ENCODE measurements at places on chromosomes 1 and 21.

DNA sequence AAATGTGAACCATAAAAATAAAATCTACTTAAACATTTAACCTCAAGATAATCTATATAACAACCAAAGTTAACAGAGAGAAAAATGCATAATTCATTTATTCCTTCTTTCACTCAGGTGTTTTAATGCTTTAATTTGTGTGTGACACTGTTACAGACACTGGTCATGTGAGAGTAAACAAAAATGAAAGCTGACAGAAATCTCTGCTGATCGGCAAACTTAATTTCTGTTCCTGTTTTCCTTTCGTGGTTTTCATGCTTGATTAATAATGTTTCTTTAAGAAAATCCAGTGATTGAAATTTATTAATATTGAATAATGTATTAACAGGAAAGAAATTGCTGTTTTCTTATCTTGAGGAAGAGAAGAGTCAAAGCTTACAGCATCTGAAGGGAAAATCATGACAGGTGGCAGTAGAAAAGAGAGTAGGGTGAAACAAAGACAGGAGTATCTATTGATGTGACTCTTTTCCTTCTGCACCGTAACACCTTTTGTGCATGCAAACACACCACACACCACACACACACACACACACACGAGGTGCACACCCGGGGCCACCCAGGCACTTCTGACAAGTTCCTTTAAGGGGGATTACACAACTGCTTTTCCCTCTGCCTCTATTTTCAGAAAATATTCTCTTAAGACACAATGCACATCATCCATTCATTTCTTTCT is 1.6 kb downstream of the OR2AK2 start:
- DNase-seq, result no peak

DNA sequence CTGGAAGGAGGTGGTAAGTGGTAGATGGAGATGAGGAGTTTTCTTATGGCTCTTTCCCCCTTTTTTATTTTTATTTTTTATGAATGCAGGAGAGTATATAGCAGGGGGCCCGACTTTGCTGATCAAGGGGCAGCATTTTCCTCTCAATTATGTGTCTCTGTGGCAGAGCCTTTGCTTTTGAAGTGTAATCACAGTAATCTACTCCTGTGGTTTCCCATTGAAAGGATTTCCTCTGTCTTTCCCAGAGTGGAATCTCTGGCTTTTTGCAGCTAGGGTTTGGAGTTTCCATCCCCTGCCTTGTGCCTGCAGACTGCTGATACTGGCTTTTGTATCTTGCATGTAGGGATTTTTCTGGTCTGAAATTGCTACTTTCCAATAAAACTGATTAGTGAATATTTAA is 29.1 kb downstream of the ARID1A start:
- DNase-seq, result no peak

DNA sequence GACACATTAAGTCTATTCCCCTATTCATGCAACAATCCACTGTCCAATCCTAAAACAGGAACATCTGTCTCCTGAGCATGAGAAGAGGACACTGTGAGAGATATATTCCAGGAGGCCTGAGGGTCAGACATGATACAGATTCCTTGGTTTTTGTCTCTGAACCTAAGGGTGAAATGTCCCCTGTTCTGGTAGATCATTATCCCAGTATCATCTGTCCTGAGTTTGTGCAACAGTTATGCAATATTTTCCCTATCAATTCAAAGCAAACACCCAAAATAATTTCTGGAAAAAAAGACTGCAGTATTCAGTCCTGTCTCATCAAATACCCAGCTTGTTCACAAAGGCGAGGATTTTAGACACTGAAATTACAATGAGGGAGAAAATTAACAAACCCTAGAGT is 61.4 kb downstream of the PRKAB2 start:
- DNase-seq, result no peak

- no peak for DNase-seq
Observed at GRCh38 chr21:18907076-18907475, 503.5 kb upstream of the TMPRSS15 start.

- DNase-seq, result no peak
Observed at GRCh38 chr1:69404486-69404885, 163.2 kb upstream of the LRRC7 start.

DNA sequence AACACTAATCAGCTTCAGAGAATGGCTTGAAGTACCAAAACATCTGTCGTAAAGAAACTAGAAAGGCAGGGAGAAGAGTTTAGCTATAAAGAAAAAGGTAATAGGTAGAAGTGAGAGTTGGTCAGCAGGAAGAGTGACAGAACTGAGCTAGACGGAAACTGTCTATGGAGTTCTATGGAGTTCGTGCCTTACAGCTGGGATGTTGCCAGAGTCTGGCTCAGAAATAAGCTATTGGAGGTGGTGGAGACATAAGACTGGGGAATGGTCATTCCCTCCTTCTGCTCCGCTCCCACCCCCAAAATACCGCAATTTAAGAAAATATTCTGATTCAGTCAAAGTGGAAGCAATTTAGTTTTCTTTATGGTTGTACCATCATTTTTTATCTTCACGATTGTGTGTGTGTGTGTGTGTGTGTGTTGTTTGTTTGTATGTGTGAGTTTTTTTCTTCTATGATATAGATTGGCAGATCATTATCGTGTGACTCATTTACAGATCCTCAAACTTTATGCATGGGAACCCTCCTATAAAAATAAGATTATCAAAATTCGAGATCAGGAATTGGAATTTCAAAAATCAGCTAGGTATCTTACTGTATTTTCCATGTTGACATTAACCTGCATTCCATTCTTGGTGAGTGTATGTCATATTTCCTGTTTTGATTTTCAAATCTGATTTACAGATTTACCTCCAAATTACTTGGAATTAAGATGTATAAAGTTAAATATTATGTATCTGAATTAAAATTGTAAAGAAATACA is 79.0 kb downstream of the HSPA13 start:
- DNase-seq, result no peak

DNA sequence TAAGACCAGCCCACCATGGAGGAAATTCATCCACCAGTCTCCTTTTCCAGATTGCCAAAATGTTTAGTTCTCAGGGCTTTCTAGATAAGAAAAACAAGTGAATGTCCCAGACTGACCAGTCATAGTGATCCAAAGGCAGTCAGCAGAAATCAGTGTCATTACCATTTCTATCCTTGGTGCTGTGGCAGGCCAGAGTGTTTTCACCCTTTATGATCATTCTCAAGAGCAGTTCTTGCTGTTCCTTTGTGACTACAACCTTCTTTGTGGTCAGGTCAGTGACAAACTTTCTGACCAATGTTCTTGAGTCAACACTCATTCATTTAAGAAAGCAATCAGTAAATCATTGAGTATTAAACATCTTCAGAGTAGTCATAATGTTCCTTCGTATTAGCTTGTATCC is 7.3 kb upstream of the DHCR24 start:
- no peak for DNase-seq

- DNase-seq, result no peak
Observed at GRCh38 chr1:42963378-42964043, 4.8 kb upstream of the SLC2A1 start.

- DNase-seq, result no peak
Observed at GRCh38 chr1:198275597-198275996, 118.8 kb downstream of the NEK7 start.

GRCh38 chr1:167612587-167613385 is 17.2 kb upstream of the RCSD1 start:
- no peak for DNase-seq

GRCh38 chr1:185857442-185857841 is 123.3 kb downstream of the HMCN1 start:
- no peak for DNase-seq

- DNase-seq, result no peak
Observed at GRCh38 chr1:7008331-7008730, 223.1 kb downstream of the CAMTA1 start.

GRCh38 chr1:24803220-24803619 is 58.0 kb downstream of the CLIC4 start:
- no peak for DNase-seq

GRCh38 chr1:243364330-243364729 is 108.5 kb downstream of the SDCCAG8 start:
- no peak for DNase-seq

DNA sequence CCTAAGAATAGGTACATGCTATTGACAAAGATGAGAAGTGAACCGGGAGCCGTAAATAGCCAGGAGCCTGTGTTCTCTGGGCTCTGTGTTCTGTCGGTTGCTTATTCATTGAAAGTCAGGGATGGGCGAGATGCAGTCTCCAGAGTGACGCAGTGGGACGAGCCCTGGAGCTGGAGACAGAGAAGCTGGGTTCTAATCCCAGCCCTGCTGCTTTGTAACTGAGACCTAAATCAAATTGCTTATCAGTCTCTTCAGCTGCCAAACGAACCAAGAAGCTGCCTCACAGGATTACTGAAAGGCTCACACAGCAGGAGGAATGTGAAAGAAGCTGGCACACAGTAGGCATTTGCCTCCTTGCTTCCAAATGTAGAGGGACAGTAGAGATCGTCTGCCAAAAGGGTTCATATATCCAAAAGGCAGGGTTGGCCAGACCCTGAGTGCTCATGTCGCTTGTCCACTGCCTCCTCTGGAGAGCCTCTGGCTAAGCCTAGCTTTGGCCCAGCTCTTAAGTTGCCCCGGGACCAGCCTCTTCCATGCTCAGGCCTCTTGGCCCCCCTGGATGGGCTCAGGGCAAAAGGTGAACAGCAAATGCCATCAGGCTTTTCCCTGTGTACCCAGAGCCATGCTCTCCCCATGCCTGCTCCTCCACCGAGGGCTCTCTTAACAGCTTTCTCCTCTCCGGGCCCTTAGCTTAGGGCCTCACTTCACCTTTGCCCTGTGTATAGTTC is 134.2 kb upstream of the IPO9 start:
- no peak for DNase-seq

- no peak for DNase-seq
Observed at GRCh38 chr1:13593511-13594131, 10.0 kb downstream of the PDPN start.

DNA sequence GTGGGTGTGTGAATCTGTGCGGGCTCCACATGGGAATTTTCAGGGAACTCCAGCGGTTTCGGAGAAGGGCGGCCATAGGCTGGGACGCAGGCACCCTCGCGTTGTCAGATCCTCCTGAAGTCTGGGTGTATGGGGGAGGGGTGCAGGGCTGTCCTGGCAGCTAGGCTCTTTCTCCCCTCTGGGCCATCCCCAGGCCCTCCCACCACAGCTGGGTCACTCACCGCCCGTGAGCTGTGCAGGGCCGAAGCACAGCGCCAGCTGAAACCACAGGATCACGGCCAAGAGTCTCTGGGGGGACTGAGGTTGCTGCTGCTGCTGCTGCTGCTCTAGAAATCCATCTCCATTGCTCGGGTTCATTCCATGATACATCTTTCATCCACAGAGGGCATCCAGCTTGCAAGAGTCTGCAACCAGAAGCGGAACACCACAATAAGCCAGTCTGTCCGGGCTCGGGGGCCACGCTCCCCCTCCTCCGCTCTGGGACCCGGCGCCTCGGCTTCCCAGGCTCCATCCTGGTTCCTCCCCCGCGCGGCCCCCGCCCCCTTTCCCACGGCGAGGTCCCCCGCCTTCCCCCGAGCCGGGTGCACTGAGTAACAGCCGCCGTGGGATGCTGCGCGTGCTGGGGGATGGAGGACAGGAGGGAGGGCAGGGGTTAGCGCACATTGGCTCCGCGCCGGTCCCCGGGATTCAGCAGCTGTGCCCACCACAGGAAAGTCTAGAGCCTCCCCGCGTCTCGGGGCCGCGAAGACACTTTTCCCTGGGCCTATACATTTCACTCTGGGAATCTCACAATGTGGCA is 720 bp downstream of the SUSD4 start:
- DNase-seq, result no peak

GRCh38 chr1:85290826-85291225 is 14.4 kb upstream of the BCL10 start:
- DNase-seq, result no peak

- DNase-seq, result no peak
Observed at GRCh38 chr21:31176725-31177124, 138.4 kb upstream of the KRTAP19-8 start.

DNA sequence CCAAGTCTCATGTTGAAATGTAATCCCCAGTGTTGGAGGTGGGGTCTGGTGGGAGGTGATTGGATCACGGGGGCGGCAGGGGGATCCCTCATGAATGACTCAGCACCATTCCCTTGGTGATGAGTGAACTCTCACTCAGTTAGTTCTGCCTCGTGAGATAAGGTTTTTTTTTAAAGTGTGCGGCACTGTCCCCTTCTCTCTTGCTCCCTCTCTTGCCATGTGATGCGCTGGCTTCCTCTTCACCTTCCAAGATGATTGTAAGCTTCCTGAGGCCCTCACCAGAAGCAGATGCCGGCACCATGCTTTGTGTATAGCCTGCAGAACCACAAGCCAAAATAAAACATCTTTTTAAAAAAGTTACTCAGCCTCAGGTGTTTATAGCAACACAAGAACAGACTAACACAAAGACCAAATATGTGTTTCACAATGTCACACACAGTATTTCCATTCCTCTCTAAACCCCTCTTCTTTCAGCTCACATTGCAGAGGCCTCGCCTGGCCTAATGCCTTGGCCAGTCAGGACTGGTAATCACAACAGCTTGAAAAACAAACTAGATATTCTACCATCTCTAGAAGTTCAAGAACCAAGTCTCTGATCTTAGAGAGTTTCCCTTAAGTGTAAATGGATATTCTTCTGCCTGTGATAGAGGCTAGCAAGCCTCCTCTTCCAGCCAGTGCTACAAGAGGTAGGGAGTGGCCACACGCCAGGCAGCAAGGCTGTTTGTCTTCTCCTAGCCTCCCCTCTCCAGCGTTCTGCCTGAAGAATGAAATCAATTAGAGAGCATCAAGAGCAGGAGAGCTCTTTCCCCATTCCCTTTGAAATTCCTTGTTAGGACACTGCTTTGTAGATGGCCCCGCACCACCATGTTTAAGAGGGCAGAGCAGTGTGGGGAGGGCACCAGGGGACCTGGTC is 19.6 kb upstream of the RAP1A start:
- DNase-seq, result no peak

DNA sequence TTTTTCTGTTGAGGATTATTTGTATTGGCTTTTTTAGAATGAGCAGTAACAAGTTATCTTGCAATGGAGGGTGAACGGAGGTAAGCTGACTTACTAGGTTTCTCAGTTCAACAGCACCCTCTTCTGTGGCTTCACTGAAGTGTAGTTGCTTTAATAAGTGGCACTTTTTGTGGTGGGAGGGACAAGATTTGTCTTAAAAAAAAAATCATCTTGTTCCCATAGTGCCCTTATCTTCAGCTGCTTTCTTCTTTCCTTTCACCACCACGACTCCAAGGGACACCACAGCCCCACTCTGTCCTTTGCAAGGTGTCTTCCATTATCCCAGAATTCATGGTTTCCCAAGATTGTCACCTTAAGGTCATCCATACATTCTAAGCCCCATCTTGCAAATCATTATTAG is 92.9 kb downstream of the PIGK start:
- DNase-seq, result no peak

- DNase-seq, result no peak
Observed at GRCh38 chr1:178038372-178038771, 55.5 kb upstream of the RASAL2 start.

GRCh38 chr21:40641042-40641441 is 205.9 kb downstream of the DSCAM start:
- DNase-seq, result no peak

- no peak for DNase-seq
Observed at GRCh38 chr1:4825800-4826450, 171.5 kb downstream of the AJAP1 start.

DNA sequence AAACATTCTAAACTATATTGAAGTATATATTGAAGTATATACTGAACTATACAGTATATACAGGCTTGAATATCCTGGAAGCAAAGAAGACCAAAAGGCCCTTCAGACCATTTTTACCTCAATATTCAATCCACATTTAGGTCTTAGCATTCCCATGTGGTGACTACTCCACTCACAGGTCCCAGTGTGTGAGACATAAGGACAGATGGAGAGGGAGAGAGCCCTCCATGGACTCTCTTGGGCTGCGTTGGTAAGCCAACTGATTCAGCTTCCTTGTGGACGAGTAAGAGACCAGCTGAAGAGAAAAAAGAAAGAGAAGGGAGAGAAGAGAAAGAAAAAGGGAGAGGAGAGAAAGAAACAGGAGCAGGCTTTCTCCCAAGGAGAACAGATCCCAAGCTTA is 37.3 kb upstream of the ZRANB2 start:
- no peak for DNase-seq

Data from D721Med (cell line).